Activated T-cell treated with anti-CD3 and anti-CD28 coated beads, Interleukin-2, amount 50 U/mL, for 1 hour (primary cell): ENCODE measurements at places on chromosomes 1 and 21.

DNA sequence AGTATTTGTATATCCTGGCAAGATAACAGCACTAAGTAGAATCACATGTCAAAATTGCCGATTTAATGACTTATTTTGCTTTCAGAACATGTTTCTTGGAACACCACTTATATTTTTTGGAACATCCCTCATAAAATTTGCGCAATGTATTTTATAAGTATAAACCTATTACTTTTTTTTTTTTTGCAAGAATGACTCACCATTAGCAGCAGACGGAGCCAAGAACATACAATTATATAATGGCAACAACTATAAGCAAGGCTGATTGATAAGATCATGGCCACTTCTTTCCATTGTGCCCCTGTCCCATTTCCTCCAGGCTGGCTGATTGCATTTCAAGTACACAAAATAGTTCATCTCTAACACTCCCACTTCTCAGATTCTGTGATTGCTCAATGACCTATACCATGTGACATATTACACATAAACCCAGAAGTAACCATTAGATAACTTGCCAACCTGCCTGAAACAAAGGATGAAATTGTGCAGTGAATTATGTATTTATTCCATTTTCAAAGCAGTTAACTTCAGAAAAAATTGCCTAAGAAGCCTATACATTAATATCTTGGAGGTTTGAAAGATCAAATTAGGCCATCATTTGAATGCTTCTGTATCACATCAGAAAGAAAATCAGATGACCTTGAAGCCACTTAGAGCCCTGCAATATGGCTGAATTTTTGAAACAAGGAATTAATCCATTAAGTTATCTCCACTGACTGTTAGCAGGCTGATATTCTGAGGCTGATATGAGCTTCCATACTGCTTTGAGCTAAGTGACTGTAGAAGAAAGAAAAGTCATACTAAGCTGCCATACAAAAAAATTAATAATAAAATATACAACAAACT lies 77.8 kb upstream of the PRMT6 start:
- DNase-seq: no peak

- DNase-seq: no peak
Measured at GRCh38 chr1:176638713-176639526, 175.9 kb downstream of the PAPPA2 start.

DNA sequence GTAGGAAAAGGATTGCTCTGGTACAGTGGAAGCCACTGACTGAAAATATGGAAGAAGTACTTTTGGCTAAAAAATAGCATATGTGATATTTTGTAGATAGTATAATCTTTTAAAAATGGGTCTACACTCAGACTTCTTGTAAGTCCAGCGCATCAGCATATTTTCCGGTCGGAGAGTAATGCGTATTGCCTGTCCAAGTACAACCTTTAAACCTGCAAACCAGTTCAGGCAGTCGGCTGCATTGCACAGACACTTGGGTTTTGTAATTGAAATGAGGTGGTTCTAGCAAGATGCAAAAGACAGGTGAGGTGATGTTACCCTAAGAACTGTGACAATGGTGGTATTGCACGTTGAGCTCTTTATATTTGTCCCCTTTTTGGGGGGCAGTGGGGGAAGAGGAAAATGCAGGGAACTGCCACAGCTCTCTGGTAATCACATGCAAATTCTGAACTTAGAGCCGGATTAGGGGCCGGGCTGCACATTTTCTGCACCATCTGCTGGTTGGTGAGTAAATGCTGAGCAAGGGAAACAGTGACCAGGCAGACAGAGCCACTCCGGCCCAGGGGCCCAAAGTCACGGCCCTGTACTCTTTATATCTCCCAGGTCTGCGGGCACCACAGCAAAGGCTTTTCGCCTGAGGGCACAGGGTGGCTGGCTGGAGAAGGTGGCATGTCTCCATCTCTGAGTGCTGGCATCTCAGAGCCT lies 2.3 kb downstream of the GPR137B start:
- no peak for DNase-seq

DNA sequence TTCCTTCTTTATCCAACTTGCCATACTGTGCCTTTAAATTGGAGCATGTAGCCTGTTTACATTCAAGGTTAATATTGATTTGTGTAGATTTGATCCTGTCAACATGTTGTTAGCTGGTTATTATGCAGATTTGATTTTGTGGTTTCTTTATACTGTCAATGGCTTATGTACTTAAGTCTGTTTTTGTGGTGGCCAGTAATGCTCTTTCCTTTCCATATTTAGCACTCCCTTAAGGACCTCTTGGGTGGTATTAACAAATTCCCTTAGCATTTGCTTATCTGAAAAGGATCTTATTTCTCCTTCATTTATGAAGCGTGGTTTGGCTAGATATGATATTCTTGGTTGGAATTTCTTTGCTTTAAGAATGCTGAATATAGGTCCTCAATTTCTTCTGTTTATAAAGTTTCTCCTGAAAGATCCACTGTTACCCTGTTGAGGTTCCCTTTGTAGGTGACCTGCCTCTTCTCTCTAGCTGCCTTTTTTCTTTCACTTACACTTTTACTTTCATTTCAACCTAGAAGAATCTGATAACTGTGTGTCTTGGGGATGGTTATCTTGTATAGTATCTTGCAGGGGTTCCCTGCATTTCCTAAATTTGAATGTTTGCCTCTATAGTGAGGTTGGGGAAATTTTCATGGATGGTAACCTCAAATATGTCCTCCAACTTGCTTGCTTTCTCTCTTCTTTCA lies 86.9 kb upstream of the NEGR1 start:
- DNase-seq: no peak

DNA sequence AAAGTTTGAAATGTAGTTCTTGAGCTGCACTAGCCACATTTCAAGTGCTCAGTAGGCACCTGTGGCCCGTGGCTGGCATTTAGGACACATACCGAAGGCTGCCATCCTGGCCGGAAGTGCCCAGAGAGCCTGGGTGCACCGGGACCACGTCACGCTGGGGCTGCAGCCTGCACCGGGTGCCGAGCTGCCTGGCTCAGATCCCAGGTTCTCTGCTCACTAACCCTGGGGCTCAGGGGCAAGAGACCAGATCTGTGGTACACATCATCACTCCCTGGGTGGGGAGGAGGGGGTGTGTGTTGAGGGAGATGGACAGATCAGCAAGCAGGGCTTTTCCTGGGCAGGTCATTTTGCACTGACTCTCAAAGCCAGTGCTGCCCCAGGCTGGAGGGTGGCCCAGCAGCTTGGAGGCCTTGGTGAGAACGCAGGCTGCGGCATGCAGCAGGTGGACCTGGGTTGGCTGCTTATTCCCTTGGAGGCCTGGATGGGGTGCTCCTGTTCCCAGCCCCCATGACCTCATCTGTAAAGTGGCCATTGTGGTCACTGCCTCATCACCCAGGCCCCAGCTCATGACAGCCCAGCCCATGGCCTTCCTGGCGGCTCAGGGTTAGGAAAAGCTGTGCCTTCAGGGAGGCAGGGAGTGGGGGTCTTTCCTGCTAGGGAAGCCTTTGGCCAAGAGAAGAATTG lies 23.6 kb downstream of the TMEM201 start:
- DNase-seq: no peak

GRCh38 chr1:24960071-24960801 lies 30.2 kb upstream of the RUNX3 start:
- no peak for DNase-seq
